ENCODE measurements at places on chromosomes 2 and 18.

GRCh38 chr2:165522719-165523118, 53.2 kb downstream of the CSRNP3 start:
- DNase-seq: no peak

GRCh38 chr18:34893239-34893638, 148.0 kb upstream of the MAPRE2 start:
- DNase-seq: no peak

DNA sequence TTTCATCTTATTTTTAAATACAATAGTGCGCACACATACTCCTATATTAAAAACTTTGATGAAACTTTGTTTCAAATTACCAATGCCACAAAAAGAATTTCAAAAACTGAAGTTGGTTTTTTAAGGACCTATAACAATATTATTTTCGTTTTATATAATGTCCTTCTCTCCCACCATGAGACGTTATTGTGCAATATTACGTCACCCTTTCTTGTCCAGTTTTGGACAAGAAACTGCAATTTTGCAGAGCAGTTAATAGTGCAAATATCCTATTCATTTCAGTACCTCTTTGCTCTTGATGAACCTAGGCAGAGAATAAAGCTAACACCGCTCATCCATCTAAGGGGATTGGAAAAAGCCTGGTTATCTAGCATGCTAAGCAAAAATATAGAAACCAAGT, 9.7 kb upstream of the ZNF516 start:
- no peak for DNase-seq

- no peak for DNase-seq
Measured at GRCh38 chr18:45671321-45671720, 52.7 kb upstream of the SLC14A1 start.

DNA sequence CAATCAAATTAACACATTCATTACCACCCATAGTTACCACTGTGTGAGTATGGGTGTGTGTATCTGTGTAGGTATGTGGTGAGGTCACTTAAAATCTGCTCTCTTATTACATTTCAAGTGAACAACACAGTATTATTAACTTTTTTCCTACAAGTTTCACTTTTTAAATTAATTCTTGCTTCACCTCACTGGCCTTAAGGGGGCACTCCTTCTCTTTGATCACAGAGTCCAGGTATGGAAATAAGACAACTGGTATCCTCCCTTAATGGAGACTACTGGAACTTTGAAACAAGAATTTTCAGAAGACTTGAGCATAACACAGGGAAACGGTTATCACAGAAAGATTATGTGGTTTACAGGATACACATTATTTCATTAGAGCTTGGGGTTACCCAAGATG, 255.8 kb downstream of the ASXL3 start:
- DNase-seq: no peak

DNA sequence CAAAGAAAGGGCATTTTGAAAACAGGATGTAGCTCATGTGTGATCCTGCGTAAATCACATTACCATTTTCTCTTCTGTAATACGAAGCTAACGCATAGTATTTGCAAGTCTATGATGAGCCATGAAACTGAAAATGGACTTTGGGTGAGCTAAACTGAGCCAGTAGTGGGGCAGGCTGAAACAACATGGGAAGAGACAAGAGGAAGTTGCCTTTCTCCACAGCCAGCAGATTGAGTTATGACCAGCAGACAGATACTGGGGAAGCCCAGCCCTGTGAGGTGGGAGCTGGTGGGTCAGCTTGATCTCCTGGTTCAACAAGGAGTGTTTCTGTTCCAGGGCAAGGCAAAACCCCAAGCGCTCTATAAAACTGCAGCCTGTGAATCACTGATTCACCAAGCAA, 11.8 kb downstream of the CYRIA start:
- DNase-seq: no peak

GRCh38 chr2:226115102-226115831, 684.4 kb downstream of the IRS1 start:
- DNase-seq: no peak

DNA sequence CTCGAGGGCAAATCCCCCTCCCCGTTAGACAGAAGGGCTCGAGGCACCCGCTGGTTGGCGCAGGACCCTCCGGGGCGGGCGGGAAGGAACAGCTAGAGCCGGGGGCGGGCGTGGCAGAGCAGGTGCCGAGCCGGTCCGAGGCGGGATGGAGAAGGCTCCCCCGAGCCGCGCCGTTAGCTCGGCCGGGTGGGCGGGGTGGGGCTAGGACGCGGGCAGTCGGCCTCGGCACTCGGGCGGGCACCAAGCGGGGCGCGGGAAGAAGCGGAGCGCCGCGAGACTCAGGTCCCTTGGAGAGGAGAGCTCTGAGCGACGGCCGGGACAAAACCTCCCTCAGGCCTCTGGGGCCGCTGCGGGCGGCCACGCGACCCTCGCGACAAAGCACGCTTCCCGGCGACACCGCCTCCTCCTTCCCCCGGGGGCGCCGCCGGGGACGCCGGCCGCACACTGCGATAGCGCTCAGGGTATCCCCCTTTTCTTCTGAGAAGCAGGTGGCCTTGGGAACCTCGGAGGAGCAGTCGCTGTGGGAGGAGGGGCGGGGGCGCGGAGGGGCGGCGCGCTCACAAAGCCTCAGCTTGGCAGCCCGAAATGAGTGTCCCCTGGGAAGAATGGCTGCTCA, 721 bp downstream of the FHOD3 start:
- DNase-seq: no peak

DNA sequence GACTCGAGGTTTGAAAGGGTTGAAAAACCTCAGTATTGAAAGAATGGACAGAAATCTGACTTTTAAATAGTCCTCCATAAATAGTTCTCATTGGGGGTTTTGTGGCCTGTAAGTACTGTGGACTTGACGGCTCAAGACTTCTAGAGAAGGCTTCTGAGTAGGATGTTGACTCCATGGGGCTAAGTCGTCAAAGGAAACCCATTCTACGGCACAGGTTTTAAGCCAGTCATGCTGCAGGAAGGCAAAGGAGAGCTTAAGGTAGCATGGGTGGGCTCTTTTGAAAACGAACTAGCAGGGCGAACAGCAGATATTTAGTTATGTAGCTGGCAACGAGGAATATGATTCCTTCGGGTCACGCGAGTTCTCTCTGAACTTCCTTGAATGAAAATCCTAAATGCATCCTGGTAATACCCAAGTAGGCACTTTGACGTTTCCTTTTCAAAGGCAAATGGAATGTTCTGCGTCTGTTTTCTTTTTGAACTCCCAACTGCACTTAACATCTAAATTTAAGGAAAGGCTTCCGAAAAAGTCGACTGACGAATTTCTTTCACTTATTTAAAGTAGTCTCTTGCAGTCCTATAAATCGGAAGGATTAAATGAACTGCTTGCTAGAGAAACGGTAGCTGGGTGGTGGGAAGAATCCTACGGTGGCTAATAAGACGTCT, 1.1 kb upstream of the NEDD4L start:
- DNase-seq: no peak

DNA sequence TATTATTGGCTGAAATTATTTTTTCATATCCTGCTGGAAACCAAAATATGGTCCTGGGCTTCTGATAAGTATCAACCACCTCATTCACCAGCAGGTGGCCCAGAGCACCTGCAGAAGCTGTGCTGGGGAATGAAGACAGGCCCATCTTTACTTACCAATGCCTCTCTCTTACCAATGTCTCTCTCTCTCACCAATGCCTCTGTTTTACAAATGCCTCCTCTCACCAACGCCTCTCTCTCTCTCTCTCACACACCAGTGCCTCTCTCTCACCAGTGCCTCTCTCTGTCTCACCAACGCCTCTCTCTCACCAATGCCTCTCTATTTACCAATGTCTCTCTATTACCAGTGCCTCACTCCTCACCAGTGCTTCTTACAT, 2.3 kb upstream of the MAL start:
- peak; percentile 81 for DNase-seq

DNA sequence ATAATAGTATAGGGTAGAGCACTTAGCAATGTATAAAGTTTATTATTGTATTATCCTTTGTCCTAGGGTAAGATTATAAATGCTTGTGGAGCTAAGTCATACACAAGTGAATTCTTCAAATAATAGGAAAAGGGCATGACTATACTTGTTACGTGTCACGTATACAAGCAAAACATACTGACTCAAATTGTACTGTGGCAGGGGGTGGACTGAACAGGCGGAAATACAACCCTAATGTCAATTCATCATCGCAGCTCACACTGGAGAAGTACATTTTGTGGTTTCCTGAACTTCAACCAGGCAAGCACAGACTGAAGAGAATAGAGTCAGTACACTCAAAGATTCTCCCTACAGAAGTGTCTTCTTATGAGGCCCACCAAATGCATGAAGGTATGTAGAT, 201.0 kb downstream of the MBD2 start:
- DNase-seq: no peak

DNA sequence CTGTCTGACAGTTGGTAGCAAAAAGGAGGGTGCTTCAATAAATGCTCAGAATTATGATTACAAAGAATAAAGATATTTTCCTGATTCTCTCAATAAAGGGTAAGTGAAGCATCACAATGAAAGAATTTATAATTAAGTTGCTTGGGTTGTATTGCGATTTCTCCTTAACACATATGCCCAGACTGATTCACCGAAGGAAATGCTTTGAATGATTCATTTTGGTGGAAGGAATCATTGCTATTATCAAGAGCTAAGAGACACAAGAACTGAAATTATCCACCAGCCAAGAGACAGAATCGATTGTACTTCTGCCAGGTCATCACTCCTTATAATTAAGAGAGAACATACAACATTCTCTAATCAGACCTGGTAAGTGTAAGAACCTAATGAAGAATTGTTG, 301.4 kb downstream of the NR4A2 start:
- no peak for DNase-seq

- no peak for DNase-seq
Measured at GRCh38 chr2:206423147-206423546, 20.2 kb upstream of the ADAM23 start.

DNA sequence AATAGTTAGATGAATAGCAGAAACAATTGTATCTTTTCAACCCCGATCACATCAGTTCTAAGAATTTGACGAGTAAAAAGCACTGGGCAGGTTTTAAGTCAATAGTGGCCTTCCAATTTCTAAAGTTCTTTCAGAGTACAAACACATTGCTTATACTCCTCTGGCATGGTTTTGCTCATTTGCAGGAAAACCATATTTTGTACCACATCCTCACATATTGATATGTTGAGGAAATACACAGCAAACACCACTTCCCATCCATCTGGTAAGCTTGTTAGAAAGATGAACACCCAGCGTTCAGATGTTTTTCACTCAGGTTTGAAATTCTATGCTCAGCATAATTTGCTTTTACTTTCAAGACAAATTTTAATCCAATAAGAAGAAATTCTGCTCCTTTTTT, 344.6 kb upstream of the ACVR2A start:
- DNase-seq: no peak

GRCh38 chr2:57156231-57156924, 890.2 kb upstream of the VRK2 start:
- no peak for DNase-seq

DNA sequence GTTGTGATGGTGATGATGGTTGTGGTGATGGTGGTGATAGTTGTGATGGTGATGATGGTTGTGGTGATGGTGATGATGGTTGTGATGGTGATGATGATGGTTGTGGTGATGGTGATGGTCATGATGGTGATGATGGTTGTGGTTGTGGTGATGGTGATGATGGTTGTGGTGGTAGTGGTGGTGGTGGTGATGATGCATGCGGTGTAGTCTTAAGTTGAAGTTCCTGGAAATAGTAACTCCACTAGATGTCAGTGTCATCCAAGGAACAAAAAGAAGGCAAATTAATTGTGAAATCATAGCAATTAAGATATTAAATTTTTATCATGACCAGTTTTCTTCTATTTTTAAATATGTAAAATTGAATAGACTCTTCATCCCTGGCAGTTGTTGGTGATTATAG, 309.2 kb downstream of the AGAP1 start:
- no peak for DNase-seq

GRCh38 chr2:5720426-5720825, 28.2 kb downstream of the SOX11 start:
- DNase-seq: no peak

- DNase-seq: no peak
Measured at GRCh38 chr2:84653302-84653701, 137.0 kb downstream of the DNAH6 start.

- DNase-seq: no peak
Measured at GRCh38 chr18:10274301-10274700, 180.1 kb upstream of the APCDD1 start.

- DNase-seq: no peak
Measured at GRCh38 chr2:229380101-229380625, 109.1 kb upstream of the PID1 start.

Data from activated naive CD4-positive, alpha-beta T cell treated with anti-CD3 and anti-CD28 coated beads, Interleukin-2, amount 10 ng/mL, durations not matched to agents 7 days and 5 days (primary cell).